ENCODE measurements at places on chromosomes 16 and 17.
A peak's percentile ranks its signal among the peaks of the same experiment; 100 is the strongest.

DNA sequence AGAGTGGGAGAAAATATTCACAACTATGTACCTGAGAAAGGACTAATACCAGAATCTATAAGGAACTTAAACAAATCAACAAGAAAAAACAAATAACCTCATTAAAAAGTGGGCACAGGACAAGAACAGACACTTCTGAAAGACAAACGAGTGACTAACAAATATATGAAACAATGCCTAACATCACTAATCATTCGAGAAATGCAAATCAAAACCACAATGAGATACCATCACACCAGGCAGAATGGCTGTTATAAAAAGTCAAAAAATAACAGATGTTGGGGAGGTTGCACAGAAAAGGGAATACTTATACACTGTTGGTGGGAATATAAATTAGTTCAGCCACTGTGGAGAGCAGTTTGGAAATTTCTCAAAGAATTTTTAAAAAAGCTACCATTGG, 83.5 kb upstream of the WSCD1 start:
- DNase-seq: no peak

- no peak for DNase-seq
Observed at GRCh38 chr16:23967775-23968174, 132.0 kb downstream of the PRKCB start.

GRCh38 chr17:50060951-50061712, 5.2 kb downstream of the ITGA3 start:
- no peak for DNase-seq

DNA sequence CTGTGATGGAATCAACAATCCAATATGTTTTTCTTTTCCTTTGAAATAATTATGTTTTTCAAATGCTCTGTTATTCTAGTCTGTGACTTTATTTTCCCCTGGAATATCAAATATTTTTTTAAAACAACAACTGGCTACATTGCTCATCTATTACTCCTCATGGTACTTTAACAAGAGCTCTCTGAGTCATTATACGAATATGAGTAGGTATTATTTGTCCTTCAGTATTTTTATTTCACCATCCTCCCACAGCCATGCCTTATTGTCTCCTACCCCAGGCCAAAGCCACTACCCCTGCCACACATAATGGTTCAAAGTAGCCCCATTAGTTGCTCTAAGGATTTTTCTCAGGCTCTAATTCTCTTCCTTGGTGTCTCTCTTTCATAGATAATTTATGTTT, 1572.3 kb downstream of the CDH8 start:
- DNase-seq: no peak

DNA sequence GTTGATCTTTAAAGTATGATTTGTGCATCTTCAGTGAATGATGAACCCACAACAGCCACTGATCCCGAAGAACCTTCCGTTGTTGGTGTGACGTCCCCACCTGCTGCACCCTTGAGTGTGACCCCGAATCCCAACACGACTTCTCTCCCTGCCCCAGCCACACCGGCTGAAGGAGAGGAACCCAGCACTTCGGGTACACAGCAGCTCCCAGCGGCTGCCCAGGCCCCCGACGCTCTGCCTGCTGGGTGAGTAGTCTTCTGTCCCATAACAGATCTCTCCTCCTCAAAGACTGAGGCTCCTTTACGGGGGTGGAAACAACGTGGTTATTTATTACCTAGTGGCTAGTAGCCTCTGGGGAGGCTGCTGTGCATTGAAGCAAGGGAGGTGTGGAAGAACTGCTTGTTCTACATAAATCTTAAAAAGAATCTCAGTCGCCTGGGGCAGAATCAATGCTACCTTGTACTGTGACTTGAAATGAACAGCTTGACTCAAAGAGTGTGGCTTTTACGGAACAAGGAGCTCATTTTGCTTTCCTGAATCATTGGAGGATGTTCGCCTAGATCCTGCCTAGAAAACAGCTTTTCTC, 63.0 kb upstream of the CLEC18A start:
- DNase-seq: no peak

- peak; percentile 52 for DNase-seq
Observed at GRCh38 chr16:53094013-53094630, 39.3 kb downstream of the CHD9 start.

GRCh38 chr17:65398040-65398787, 163.2 kb downstream of the AXIN2 start:
- DNase-seq: no peak

DNA sequence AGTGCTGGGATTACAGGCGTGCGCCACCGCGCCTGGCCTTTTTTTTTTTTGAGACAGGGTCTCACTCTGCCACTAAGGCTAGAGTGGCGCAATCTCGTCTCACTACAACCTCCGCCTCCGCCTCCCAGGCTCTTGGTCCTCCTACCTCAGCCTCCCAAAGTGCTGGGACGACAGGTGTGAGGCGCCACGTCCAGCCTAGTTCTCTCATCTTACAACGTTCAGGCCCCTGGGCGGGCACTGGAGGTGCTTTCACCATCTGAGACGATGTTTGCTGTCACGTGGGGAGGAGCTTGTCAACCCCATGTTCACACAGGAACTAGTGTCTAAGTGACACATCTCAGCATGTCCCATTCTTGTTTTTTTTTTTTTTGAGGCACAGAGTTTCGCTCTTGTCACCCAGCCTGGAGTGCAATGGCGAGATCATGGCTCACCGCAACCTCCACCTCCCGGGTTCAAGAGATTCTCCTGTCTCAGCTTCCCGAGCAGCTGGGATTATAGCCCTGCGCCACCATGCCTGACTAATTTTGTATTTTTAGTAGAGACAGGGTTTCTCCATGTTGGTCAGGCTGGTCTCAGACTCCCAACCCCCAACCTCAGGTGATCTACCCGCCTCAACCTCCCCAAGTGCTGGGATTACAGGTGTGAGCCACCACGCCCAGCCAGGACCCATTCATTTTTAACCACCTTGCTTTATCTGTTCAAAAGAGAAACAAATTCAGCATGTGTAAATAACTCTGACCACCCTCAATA, 5.2 kb upstream of the FANCA start:
- DNase-seq: no peak

- no peak for DNase-seq
Observed at GRCh38 chr17:67686241-67686640, 31.5 kb upstream of the NOL11 start.

DNA sequence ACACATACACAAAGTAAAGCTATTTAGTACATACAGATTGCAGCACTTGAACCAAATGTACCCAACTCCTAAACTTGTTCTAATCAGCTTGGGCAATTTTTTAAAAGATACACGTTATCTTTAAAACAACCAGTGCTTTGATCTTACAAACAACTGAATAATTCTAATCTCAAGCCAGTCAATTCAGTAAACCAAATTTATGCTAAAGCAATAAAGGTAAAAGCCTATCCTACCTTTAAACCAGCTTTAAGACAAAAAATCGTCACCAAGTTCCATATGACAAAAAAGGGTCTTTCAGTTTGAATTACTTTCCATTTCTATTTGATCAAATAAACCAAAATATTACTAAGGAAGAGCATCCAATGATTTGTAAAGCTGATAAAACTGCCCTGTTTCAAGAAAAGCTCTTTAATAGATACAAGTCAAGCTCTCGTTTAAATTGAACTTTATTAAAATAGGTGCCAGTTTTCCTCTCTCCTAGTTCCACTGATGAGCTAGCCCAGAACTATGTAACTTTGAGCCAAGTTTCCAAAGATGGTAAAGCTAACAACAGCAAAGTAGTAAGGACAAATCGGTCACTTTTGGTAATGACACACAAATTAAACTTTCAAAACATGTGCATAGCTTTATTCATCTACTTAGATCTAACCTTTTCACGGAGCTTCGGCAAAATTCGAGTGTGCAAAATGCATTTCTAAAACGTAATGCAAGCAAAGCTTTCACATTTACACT, 10.2 kb downstream of the CRYBA1 start:
- no peak for DNase-seq

- peak; percentile 18 for DNase-seq
Observed at GRCh38 chr17:61574542-61575351, 16.3 kb downstream of the NACA2 start.

DNA sequence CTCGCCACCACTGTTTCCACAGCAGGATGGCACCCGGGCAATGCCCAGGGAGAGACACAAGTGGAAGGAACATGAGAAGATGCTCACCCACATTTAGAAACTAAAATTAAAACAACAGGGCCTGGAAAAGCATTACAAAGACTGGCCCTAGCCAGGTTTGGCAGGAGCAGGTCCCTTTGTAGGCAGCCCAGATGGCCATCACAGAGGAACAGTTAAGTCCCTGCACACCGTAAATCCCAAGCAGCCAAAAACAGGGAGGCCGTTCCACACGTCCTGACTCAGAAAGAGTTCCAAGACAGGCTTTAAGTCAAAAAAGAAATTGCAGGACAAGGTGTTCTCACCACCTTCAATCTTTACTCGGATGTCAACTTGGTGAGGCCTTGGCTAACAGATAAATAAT, 127.1 kb downstream of the DYNLRB2 start:
- no peak for DNase-seq

DNA sequence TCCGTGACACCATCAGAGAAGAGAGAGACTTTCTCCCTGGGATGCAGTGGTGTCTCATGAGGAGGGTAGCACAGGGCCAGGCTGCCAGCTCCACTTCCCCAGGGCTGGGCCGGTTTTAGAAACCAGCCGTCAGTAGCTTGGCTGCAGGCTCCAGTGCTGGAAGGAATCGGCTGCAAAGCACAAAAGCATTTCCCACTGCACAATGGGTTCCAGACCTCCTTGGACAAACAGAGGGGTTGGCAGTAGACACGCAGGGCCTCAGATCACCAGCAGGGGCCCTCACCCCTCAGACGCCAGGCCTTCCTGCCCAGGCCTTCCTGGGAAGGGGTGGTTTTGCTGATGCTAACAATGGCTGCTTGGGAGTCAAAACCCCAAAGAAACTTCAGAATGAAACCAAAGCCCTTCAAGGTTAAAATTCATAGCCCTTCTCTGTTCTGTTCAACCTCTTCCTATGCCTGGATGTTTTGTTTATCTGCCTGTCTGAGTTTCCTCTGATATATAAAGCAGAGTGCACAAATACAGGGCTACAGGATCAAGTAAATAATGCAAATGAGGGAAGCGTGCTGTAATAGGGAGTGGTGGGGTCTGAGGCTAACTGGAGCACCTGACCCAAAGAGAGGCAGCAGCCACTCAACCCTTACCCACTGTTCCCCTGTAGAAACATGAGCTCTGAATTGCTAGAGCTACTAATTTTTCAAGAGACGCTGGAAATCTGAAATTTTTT, 26.2 kb downstream of the TEKT5 start:
- DNase-seq: no peak

- DNase-seq: no peak
Observed at GRCh38 chr17:79048826-79049755, 25.1 kb downstream of the C1QTNF1 start.

- no peak for DNase-seq
Observed at GRCh38 chr17:42488032-42488431, 29.4 kb downstream of the ATP6V0A1 start.

DNA sequence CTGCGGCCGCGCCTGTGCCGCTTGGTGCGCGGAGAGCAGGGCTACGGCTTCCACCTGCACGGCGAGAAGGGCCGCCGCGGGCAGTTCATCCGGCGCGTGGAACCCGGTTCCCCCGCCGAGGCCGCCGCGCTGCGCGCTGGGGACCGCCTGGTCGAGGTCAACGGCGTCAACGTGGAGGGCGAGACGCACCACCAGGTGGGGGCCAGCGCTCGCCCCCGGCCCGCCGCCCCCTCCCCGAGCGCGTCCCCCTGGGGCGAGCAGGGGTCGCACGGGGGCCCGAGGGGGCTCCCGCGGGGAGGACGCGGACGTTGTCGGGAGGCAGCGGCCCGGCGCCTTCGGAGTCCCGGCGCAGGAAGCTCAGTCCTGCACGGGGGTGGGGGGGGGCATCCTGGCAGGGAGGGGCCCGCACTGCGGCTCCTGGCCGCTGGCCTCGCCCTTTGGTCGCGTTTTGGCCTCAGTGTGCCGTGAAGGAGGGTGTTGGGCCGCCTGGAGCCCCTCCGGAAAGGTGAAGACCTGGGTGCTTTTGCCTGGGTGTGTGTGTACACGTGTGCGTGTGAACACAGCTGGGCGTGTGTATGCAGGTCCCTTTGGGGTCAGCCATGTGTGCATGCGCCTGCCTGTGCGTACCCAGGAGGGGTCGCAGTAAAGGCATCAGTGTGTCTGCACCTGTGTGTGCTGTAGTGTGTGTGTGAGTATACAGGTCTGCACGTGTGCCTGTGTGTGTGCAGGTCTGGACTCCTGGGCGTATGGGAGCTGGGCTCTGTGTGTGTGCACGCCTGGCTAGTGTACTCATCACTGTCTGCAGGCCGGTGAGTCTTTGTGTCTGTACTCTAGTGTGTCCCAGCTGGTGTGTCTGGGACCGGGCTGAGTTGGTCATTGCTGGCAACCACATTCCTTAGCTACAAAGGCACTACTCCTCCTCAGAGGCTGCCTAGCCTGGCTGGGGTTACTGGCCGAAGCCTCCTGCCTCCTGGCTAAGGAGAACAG, 615 bp downstream of the NHERF2 start:
- no peak for DNase-seq

GRCh38 chr17:63696381-63696961, 3.5 kb downstream of the LIMD2 start:
- DNase-seq: no peak

Measured in NCI-H1092 (cell line).